ENCODE measurements at places on chromosomes 4 and X. TPM values are rescaled to one million over a fixed set of nuclear protein-coding genes. Genes with fewer than 3 reads are reported as not detected.

Gene KANTR
- 34.4 TPM for total RNA-seq

Gene GJB1
- total RNA-seq: not detected

Gene AMTN
- total RNA-seq: not detected

Gene CPLX1
- total RNA-seq: 3.5 TPM

Gene HNRNPD
- 64.4 TPM for total RNA-seq

Gene NKX6-1
- 1.4 TPM for total RNA-seq

Gene PABPC1L2B
- 0.92 TPM for total RNA-seq

Gene APELA
- total RNA-seq: not detected

Gene LAP3
- 53.5 TPM for total RNA-seq

Gene S100P
- total RNA-seq: 0.46 TPM

Gene PASD1
- total RNA-seq: not detected

Gene PHOX2B
- total RNA-seq: not detected

Gene FAM184B
- 9.0 TPM for total RNA-seq

Gene TMEM150C
- total RNA-seq: 59.1 TPM

Gene NHSL2
- total RNA-seq: 4.8 TPM

Gene ITGB1BP2
- total RNA-seq: 2.5 TPM

Gene IQCM
- not detected for total RNA-seq

Gene RNF212
- total RNA-seq: 3.5 TPM

Gene MAOB
- total RNA-seq: 12.9 TPM

Gene PPEF1
- 2.3 TPM for total RNA-seq

Gene PTPN13
- total RNA-seq: 30.2 TPM

Gene ETNPPL
- total RNA-seq: 7.2 TPM

Gene ADH1A
- not detected for total RNA-seq

Gene CDKL2
- 80.3 TPM for total RNA-seq

Gene CCDC110
- 5.5 TPM for total RNA-seq

Gene P2RY4
- total RNA-seq: not detected

Gene EGF
- 0.92 TPM for total RNA-seq

Gene FMR1NB
- total RNA-seq: not detected

Gene RTL5
- 9.2 TPM for total RNA-seq

Gene SHISA3
- 2.1 TPM for total RNA-seq

Gene UCHL1
- 1,495 TPM for total RNA-seq

Gene TMEM154
- total RNA-seq: 0.69 TPM

Gene CC2D2A
- total RNA-seq: 27.2 TPM

Gene HOPX
- total RNA-seq: 65.7 TPM

Gene KLF8
- 21.0 TPM for total RNA-seq

Gene USP17L25
- not detected for total RNA-seq

Gene SAGE1
- not detected for total RNA-seq

Measured in diencephalon (tissue), 1 donor.